ENCODE measurements at places on chromosomes 13 and 19.

DNA sequence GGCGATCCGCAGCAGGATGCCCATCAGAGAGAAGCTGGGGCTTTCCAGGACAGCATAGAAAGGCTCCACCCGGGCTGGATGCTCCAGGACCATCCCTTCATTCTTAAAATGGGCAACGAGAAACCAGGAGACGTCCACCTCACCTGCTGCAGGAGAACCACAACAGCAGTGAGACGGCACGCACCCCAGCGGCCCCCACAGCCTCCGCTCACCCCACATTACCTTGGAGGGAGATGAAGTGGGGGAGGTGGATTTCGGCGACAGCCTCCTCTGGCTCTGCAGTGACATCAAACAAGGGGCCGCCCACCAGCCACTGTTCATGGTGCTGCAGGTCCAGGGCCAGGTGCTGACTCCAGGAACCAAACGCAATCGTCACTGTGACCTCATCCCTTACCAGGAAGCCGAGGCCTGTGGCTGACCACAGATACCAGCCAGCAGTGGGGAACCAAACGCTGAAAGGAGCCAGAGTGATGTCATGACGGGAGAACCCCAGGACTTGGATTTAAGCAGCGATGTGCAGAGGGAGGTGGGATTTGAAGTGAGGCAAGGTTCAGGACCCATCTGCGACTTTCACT lies 25.1 kb downstream of the CARD8 start:
- DNase-seq = peak; percentile 23

GRCh38 chr13:94160875-94161274 lies 318.6 kb downstream of the DCT start:
- DNase-seq = no peak

DNA sequence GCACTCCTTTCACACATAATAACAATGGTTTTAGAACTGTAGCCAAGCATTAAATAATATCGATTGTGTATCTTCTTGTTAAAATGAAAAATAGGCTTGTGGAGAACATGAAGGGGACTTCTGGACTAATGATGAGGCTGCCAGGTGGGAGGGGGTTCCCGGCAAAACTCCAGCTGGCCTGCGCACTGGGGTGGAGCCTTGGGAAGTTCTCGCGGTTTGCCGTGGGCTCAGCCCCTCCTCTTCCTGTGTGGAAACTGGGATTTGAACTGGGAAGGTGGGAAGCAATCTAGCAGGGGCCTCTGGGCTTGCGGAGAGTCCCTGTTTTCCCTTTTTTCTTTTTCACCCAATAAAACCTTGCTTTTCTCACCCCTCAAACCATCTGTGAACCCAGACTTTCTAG lies 113.7 kb upstream of the SLITRK1 start:
- DNase-seq = no peak

- no peak for DNase-seq
Observed at GRCh38 chr13:40350283-40350992, 316.0 kb downstream of the FOXO1 start.

DNA sequence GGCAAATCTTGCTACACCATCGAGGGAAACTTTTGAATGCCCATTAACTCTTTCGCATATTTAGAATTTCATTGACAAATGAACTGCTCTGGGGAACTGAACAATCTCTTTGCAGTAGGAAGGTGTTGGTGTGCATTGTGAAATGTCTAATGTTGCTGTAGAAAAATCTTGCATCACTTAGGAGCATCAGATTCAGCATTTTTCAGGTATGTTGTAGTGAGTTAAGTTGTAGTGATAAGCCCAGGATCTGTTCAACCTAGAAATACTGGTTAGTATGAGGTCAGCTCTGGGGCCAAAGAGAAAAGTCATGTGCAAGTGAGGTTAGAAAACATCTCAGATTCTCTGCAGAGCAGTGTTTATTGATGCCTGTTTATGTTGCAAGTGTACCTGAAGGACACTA lies 4.1 kb downstream of the FRY start:
- DNase-seq = no peak

- DNase-seq = no peak
Observed at GRCh38 chr13:75425216-75426009, 56.6 kb downstream of the TBC1D4 start.

GRCh38 chr13:71067165-71067815 lies 799.7 kb downstream of the DACH1 start:
- no peak for DNase-seq

DNA sequence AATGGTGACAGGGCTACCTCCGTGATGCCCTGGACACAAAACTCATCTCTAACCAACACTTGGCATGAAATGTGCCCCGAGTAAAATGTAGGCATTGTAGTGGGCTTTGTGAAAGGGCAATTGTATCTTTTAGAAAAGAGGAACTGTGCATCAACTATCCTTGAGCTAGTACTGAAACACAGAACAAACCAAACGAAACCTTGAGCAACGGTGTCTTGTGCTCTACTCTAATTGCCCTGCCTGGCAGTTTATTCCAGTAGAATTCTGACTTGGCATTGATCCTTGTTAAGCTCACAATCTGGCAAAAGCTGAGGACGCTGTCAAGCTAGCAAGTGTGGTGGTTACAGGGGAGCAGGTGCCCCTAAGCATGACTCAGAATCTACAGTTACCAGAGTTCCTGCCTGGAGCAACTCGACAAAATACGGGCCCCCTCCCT lies 707.1 kb upstream of the SPRY2 start:
- DNase-seq = no peak

DNA sequence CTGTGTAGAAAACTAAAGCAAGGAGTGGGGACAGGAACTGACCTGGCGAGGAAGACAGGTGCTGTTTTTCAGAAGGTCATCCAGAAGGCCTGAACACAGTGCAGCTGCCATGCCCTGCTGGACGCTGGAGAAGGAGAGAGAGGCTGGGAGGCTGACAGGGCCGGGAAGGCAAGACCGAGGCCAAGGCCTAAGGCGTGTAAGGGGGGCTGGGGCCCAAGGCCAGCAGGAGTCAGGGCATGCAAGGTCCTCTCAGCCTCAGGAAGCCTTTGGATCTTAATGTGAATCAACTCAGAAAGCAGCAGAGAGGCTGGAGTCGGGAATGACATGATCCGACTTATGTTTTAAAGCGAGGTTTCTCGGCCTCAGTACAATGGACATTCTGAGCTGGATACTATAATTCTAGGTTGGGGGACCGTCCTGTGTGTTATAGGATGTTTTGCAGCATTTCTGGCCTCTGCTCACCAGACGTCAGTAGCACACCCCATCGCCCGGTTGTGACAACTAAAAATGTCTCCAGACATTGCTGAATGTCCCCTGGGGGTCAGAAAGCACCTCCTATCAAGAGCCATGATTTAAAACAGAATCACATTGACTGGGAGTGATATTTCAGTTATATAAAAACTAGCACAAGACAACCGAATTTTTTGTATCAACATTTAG lies 530.4 kb downstream of the MYO16 start:
- no peak for DNase-seq

GRCh38 chr13:39394796-39395678 lies 208.0 kb downstream of the LHFPL6 start:
- DNase-seq = no peak

- no peak for DNase-seq
Observed at GRCh38 chr13:113774177-113775107, 15.4 kb downstream of the TMEM255B start.

DNA sequence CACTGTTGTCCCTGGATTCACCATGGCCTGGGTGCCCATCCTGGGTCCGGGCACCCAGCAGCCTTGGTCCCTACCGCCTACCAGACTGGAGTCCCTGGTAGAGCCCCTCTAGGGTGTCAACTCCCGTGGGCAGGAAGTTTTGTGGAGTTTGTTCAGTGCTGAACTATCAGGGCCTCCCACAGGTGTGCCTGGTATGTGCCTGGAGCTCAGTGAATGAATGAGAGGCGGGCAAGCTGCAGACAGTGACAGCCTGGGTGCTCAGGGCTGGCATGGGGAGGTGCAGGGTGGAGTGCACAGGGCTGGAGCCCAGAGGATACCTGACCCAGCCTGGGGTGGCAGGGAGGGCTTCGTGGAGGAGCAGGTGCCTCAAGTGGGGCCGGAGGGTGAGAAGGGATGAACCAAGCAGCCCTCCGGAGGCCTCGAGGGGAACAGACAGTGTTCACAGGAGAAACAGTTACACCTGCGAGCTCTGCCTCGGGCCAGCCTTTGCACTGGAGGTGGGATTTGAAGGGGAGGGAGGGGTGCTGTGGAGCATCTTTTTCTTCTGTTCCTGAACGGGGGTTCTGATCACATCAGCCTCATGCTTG lies 29.6 kb downstream of the PAK4 start:
- no peak for DNase-seq

DNA sequence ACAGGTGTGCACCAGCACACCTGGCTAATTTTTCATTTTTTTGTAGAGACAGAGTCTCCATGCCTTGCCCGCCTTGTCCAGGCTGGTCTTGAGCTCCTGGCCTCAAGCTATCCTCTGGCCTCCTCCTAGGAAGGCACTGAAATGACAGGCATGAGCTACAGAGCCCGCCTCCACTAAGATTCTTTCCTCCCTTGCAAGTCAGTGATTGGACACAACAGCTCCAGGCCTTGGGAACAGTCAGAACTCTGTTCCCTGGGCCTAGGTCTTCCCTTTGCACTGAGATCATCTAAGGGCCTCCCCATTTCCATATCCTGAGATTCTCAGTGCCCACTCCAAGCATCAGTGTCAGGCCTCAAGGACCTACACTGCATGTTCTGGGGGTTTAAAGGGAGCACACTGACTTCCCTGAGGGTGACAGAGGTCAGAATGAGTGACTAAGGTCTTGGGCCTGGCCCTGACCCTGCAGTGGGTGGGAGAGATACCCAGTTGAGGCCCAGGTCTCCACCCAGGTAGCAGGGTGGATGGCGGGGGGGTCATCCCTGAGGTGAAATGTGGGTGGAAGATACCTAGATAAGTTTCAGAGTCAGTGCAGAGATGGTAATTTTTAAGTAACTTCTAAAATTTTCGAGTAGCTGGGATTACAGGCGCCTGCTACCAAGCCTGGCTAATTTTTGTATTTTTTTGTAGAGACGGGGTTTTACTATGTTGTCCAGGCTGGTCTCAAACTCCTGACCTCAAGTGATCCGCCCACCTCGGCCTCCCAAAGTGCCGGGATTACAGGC lies 17.3 kb upstream of the ERCC1 start:
- no peak for DNase-seq

- DNase-seq = no peak
Observed at GRCh38 chr13:102548811-102549210, 48.0 kb upstream of the TPP2 start.

GRCh38 chr13:79398915-79399314 lies 7.1 kb downstream of the RBM26 start:
- no peak for DNase-seq

DNA sequence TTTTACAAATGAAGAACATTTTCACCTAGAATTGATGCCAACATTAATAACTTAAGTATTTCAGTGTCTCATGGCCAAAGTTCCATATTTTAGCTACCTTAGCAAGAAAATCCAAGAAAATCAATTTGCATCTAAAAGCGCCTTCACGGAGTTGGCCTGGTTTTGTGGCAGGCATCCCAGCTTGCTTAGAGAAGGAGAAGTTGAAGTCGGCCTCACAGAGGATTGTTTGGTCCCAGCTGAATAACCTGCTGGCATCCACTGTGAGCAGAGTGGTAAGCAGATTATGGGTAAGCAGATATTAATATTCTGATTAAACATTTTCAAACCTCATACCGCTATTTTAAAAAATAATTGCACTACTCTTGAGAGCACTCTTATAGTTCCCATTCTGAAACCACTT lies 62.3 kb upstream of the STARD13 start:
- DNase-seq = no peak

- no peak for DNase-seq
Observed at GRCh38 chr19:13270514-13271105, 120.4 kb downstream of the IER2 start.

DNA sequence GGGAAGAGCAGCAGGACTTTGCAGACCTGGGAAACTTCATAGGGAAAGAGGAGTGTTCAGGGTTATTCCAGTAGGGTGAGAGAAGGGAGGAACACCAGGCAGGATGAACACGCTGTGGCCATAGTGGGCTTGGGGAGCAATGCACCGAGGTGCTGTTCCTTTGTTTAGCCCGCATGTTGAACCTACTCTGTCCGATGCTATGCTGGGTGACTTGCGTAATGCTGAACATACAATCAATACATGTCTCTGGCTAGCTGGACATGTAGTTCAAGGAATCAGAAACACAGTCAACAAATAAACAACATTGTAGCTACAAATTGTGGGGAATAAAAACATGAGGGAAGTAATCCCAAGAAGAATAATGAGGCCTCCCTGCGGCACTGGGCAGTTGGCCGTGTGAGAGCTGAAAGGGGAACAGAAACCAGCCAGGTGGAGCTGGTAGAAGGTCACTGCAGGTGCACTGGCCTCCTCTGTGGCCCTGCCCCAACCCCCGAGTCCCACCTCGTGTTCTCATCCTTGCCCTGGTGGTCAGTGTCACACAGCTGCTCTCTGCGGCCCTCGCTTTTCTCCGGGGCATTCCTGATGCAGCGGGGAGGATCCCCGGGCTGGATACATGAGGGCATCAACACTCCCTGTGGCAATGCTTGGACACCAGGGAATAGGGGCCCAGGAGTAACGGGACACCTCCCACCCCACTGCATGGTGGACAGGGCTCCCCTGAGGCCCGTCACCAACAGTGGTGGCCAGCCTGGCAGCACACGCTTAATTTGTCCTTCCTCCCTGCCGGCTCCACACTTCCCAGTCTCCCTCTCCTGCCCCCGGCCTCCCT lies 36.9 kb upstream of the TUBGCP3 start:
- DNase-seq = no peak

DNA sequence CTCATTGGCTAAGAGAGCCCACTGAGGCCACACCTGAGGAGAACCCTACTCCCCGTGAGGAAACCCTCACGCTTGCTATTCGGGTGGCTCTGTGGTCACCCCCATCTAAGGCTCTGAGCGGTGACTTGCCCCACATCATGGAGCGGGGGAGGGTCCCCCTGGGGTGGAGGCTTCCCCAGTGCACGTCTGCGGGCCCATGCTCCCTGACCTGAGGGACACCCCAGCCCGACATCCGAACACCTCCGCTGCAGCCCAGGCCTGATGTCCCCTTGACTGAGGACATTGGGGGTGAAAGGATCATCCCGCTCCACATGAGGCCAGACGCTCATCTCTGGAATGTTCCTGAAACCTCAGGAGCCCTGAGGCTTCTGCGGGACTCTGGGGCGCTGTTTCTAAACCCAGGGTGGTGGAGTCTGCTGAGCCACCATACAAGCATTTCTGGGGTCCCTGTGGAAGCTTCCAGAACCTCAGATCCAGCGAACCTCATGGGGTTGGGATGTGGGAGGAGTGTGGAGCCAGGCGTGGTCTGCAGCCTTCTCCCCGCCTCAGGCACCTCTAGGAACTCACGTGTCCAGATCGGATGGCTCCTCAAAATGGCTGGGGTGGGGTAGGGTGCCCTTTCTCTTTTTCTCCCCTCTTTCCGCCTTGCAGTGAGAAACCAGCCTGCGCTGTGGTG lies 19.9 kb downstream of the TMED1 start:
- no peak for DNase-seq
